ENCODE measurements at places on chromosomes 13 and 19.

DNA sequence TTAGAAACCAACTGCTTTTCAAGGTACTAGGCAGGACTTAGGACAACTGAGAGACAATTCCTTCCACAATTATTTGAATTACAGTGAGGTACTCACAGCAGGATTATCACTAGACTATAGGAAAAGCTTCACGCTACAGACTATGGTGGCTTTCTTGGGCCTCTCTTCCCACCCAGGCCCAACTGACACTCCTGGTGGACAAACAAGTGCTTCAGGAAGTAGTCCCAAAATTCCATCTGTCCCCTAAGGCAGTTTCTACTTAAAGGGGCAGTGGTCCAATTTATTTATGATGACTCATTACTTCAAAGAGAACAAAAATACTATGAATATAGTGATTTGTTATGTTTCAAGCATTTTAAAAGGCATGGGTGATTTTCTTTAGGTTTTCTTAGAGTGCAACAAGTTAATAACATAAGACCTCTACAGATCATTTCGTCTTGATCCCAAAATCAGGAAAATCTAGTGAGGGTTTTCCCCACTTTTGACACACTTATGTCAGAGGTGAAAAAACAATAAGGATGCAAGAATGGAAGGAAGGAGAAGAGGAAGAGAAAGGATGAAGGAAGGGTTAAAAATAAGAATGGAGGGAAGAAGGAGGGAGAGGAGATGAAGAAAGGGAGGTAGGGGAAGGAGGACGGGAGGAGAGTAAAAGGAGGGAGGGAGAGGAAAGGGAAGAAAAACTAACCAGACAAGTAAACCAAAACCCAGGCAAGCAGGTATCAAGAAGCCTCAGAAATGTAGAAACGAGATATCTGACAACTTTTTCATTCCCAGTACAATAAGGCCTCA, 100.7 kb downstream of the SERP2 start:
- DNase-seq, result no peak

- no peak for DNase-seq
These were observed 85.5 kb upstream of the TDRD3 start for GRCh38 chr13:60311527-60311926.

DNA sequence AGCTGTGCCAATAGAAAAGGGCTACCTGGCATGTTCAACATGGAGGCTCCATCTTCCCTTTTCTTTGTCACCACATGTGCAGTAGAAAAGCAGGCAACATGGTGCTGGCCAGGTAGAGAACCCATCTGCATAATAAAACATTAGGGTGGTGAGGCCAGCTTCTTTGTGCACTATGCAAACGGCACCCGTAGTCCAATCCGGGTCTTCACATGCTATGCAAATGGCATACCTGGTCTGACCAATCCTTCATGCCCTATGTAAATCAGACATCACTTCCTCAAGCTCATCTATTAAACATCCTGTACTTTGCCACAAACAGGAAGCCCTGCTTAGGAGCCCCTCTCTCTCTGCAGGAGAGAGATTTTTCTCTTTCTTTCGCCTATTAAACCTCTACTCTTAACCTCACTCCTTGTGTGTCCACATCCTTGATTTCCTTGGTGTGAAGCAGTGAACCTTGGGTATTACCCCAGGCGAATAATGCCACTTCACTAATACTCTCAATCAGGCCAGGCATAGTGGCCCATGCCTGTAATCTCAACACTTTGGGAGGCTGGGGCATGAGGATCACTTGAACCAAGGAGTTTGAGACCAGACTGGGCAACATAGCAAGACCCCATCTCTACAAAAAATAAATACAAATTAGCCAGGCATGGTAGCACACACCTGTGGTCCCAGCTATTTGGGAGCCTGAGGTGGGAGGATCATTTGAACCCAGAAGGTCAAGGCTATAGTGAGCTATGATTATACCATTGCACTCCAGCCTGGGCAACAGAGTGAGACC, 111.3 kb upstream of the MRI1 start:
- no peak for DNase-seq

DNA sequence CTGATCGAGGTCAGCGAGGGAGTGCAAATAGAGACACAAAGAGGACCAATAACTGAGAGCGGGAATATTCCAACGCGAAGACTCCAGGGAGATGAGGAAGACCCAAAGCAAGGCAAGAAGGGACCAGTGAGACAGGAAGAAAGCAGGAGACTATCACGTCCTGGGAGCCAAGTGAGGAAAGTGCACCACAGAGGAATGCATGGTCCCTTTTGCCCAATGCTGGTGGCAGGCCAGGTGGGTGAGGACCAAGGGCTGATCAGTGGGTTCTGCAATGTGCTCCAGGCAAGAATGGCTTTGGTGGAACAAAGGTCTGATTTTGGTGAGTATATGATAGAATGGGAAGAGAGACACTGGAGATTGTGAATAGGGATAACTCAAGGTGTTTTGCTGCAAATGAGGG, 25.4 kb downstream of the CHST8 start:
- no peak for DNase-seq

- no peak for DNase-seq
These were observed 39.5 kb upstream of the RPL21 start for GRCh38 chr13:27211771-27212364.

DNA sequence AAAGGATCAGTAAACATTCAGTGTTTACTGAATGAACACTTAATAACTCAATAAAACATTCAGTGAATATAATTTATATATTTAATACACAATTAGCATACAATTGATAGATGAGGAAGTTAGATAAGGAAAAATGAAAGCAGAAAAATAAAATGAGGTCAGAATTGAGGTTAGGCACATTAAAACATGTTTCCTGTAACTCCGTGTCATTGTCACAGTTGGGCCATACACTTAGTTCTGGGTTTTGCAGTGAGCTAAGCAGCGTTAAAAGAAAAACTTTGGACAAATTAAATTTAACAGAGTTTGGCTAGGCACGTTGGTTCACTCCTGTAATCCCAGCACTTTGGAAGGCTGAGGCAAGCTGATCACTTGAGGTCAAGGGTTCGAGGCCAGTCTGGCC, 71.4 kb downstream of the MIPEP start:
- DNase-seq, result no peak

- no peak for DNase-seq
These were observed 335.5 kb downstream of the FOXO1 start for GRCh38 chr13:40330950-40331349.

- no peak for DNase-seq
These were observed 123.7 kb downstream of the ATP11A start for GRCh38 chr13:112813552-112813951.

DNA sequence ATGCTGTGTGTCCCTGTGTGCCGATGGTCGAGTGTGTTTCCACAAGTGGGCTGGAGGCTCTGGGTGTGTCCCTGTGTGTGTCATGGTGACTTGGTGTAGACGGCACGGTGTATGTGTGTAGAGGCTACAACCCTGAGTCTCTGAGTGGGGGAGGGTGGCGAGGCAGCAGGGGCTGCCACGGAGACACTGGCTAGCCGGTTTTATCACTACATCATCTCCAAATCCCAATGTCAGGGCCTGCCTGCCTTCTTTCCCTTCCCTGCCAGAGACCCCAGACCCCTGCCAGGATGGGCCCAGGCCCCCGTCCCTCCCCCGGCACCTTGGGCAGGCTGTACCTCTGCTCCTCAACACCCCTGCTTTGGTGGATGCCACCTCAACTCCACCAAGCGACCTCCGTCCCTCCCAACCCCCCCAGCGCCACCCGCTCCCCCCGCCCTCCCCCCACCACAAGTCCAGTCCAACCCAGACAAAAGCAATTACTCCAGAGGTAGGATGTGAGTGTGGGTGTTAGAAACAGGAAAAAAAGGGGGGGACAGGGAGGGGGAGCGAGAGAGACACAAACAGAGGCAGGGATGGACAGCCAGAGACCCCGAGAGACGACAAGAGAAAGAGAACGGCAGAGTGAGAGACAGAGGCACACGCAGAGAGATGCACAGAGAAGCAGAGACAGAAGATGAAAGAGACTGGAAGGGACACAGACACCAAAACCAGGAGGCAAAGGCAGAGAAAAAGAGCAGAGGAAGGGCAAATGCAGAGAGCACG, 21.6 kb upstream of the POU2F2 start:
- DNase-seq, result no peak

DNA sequence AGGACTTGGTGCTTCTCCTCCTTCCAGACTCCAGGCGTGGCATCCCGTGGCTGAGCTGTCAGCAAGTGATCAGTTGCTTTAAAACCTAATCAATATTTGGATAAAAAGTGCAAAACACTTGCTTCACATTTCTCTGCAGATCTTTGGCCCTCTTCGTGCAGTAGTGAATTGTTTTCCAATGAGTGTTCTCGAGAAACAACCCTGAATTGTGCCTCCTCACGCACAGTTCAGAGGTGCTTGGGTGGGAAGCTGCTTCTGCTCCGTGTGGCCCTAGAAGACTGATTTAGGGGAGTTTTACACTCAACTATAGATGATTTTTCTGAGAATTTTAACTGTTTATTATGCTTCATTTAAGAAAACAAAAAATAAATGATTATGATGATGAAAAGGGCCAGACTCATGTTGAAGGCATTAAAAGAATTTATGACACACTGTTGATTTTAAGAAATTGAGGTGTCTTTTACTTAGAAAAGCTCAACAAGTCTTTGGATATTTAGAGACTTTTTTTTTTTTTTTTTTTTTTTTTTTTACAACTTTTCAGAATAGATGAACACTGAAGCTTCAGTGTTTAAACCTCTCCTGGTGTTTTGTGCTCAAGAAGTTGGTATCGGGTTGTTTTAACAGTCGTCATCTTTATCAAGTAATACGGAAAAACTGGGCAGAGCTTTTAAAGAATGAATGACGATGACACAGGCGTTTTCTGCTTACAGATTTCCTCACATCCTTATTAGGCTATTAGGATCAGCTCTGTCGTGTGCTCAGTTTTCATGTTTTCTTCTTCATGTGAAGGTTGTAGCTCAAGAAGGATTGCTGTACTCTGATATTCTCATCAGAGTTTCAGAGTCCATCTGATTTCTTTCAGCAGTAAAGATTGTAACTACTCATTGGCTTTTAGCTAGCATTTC, 39.5 kb upstream of the TEX29 start:
- no peak for DNase-seq

- DNase-seq, result no peak
These were observed 73.5 kb downstream of the STK24 start for GRCh38 chr13:98503175-98504028.

- DNase-seq, result no peak
These were observed 187.1 kb downstream of the KATNAL1 start for GRCh38 chr13:30120133-30120822.

DNA sequence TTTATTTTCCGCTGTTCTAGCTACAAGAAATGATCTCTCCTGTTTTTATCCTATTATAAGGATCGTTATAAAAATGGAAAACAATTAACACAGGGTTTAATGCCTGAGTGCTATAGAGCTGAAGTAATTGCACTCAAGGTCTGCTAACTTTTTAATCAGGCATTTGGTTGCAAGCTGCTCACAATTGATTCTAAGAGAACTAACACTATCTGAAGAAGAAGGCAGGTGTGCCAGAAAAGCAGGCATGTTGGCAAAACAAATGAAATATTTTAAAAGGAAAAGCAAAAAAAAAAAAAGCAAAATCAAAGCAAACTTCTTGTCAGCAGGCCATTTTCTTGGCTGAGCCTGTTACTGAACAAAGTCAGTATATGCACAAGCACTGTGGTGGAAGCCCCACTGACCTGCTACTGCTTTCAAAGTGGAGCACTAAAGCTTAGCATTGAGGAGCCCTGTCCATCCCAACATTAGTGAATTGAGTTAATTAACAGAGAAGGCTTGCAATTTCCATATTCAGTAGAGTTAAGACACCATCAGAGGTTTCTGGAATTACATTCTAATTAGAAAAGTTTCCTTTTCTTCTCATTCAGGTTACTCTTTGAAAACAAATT, 574.2 kb downstream of the PCDH9 start:
- no peak for DNase-seq

- no peak for DNase-seq
These were observed 66.1 kb upstream of the ANKRD10 start for GRCh38 chr13:110980921-110981320.

GRCh38 chr19:15291548-15292021, 40.8 kb downstream of the BRD4 start:
- no peak for DNase-seq

All from CD4-positive, alpha-beta T cell treated with Interleukin-10 for 1 hour (primary cell).